ENCODE measurements at places on chromosomes 7 and 10. TPM values are rescaled to one million over a fixed set of nuclear protein-coding genes. Genes with fewer than 3 reads are reported as not detected.

Gene LRRC27
- total RNA-seq, result 7.5 TPM

Gene HSPA12A
- 5.4 TPM for total RNA-seq

Gene PTPN20
- 2.8 TPM for total RNA-seq

- H3K4me3 ChIP-seq, result no peak overlapping the region
- DNase-seq, result no peak
- H3K27me3 ChIP-seq, result no peaks in the 10 kb centered on the region
- H3K4me1 ChIP-seq, result no peaks in the 10 kb centered on the region
- H3K27ac ChIP-seq, result no peak overlapping the region
- H3K36me3 ChIP-seq, result no peaks in the 10 kb centered on the region
Measured at GRCh38 chr10:133189256-133189655, 29.2 kb downstream of the KNDC1 start.

- no peaks in the 10 kb centered on the region for H3K4me1 ChIP-seq
- no peaks in the 10 kb centered on the region for H3K27me3 ChIP-seq
- H3K27ac ChIP-seq, result no peak overlapping the region
- no peaks in the 10 kb centered on the region for H3K36me3 ChIP-seq
Measured at GRCh38 chr10:96341219-96342182, 17.3 kb downstream of the OPALIN start.

- no peaks in the 10 kb centered on the region for H3K4me1 ChIP-seq
- no peak overlapping the region for H3K4me3 ChIP-seq
- no peak overlapping the region for H3K27ac ChIP-seq
- peaks cover 3% of the 10 kb centered on the region for H3K36me3 ChIP-seq
- no peaks in the 10 kb centered on the region for H3K27me3 ChIP-seq
Measured at GRCh38 chr7:4225881-4226523, 456.1 kb upstream of the FOXK1 start.

DNA sequence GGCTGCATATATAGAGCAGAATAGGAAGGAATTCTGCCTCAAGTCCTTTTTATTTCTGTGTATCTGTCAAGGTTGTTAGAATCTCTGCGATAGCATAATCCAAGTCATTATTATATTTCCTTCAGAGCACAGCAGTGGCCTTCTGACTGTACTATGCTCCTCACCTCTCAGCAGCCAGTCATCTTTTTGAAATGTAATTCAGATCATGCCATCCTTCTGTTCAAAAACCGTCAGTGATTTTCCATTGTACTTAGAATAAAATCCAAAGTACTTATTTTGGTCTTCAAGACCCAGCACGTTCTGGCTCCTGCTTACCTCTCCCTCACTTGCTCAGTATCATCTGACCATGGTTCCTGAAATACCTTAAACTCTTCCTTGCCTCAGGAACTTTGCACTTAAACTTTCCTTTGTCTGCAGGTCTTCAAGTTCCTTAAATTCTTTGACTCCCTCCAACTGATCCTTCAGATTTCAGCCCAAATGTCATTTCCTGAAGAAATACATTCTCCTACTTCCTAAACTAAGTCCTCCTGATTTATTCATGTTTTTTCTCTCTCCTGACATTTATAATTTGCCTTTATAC is 112.4 kb downstream of the ST7 start:
- no peak overlapping the region for H3K4me3 ChIP-seq
- H3K36me3 ChIP-seq, result no peaks in the 10 kb centered on the region
- DNase-seq, result no peak
- H3K27me3 ChIP-seq, result no peaks in the 10 kb centered on the region
- H3K4me1 ChIP-seq, result peaks cover 10% of the 10 kb centered on the region

DNA sequence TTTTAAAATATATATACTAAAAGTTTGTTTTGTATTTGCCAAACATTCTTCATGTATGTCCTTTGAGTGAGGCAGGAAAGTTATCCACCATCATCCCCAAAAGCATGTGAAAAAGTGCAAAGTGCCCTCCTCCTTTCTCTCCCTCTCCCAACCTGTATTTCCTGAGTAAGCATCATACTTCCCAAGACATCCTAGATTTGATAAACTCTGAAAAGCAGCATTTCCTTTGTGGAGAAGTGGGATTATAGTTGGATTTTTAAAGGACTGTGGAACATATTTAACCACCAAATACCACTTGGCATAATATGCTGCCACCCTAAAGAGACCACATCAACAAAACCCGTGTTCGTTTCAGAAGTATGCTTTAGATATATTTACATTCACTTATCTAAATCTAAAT is 36.9 kb downstream of the NET1 start:
- H3K4me3 ChIP-seq, result peak overlapping the region; percentile 57
- no peak for DNase-seq
- H3K27ac ChIP-seq, result peak overlapping the region; percentile 91
- H3K27me3 ChIP-seq, result no peaks in the 10 kb centered on the region
- H3K36me3 ChIP-seq, result peaks cover 21% of the 10 kb centered on the region

DNA sequence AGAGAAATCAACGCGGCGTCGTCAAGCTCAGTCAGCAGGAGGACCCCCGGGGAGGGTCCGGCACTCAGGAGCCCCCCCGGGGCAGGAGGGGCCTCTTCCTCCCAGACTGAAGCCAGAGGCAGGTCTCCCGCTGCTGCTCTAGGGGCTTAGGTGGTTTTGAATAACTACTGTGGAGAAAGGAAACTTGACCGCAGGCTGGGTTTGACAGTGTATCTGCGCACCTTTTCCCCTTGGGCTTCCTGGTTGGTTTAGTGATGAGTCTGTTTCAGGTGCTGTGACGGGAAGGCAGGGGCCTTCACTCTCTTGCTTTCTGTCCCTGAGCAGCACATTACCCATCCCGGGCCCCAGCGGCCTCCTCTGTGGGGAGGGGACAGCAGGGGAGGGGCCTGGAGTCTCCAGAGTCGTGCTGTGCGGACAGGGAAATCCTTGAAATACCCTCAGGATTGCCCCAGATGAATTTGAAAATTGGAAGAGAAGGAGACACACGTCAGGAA is 262.2 kb downstream of the ADARB2 start:
- no peaks in the 10 kb centered on the region for H3K27me3 ChIP-seq
- no peak overlapping the region for H3K27ac ChIP-seq
- no peaks in the 10 kb centered on the region for H3K4me1 ChIP-seq

- no peak overlapping the region for H3K4me3 ChIP-seq
- H3K27ac ChIP-seq, result no peak overlapping the region
- no peaks in the 10 kb centered on the region for H3K27me3 ChIP-seq
- peak; percentile 70 for DNase-seq
- no peaks in the 10 kb centered on the region for H3K36me3 ChIP-seq
- peaks cover 5% of the 10 kb centered on the region for H3K4me1 ChIP-seq
Measured at GRCh38 chr7:123643495-123644441, 11.9 kb upstream of the LMOD2 start.

DNA sequence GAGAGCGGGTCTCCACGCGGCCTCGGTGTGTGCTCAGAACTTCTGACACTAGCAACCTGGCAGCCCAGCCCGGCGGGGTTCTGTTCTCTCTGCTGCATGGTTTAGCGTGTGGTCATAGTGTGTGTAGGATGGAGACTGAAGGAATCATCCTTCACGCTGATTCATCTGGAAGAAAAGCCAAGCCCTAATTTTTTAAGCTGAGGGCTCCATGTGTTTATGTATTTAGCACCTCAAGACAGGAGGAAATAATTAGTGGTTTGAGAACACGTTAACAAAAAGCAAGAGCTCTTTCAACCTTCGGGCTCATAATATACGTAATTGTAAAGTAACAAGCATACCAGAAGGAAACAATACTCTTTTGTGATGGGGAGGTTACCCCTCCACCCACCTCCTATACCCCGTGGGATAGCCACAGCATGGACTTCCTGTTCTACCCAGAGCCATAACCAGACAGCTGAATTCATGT is 504.6 kb upstream of the MKI67 start:
- no peak for DNase-seq
- H3K27ac ChIP-seq, result no peak overlapping the region
- H3K27me3 ChIP-seq, result peaks cover 11% of the 10 kb centered on the region
- H3K4me3 ChIP-seq, result no peak overlapping the region
- H3K36me3 ChIP-seq, result no peaks in the 10 kb centered on the region

DNA sequence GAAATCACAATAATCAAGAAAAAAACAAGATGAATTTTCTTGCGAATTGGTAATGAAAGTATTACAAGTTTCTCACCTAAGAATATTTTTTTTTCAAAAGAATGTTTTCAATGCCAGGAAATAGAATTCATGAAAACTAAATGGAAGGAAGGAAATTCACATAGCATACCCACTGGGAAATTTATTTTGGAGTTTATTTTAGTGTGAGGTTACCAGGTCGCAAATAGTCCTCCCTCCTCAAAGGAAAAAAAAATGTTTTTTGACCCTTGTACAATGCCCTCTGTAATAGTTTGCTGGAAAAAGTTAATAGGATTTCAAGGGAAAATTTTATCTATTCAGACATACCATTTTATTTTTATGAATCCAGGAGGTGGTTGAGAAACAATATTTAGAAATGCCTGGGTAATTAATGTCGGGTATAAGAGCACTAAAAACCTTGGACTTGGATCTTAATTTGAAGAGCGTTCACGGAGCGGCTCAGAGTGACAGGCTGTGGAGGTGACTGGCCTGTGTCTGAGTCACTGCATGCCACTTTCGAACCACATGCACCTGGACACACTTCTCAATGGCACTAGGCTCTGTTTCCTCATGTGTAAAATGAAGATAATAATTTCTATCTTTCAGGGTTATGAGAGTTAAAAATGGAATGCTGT is 28.2 kb downstream of the CUBN start:
- DNase-seq, result no peak
- H3K36me3 ChIP-seq, result no peaks in the 10 kb centered on the region
- H3K4me1 ChIP-seq, result no peaks in the 10 kb centered on the region
- H3K27ac ChIP-seq, result no peak overlapping the region
- no peaks in the 10 kb centered on the region for H3K27me3 ChIP-seq
- no peak overlapping the region for H3K4me3 ChIP-seq

GRCh38 chr7:75740846-75741497 is 2.2 kb upstream of the HIP1 start:
- peak; percentile 29 for DNase-seq
- peaks cover 28% of the 10 kb centered on the region for H3K4me1 ChIP-seq
- no peaks in the 10 kb centered on the region for H3K27me3 ChIP-seq
- no peaks in the 10 kb centered on the region for H3K36me3 ChIP-seq
